ENCODE measurements at places on chromosomes 1 and 21.

GRCh38 chr1:99497690-99498089 lies 148.2 kb upstream of the PALMD start:
- no peak for DNase-seq

GRCh38 chr1:2641381-2642130 lies 8.7 kb upstream of the MMEL1 start:
- DNase-seq = no peak

DNA sequence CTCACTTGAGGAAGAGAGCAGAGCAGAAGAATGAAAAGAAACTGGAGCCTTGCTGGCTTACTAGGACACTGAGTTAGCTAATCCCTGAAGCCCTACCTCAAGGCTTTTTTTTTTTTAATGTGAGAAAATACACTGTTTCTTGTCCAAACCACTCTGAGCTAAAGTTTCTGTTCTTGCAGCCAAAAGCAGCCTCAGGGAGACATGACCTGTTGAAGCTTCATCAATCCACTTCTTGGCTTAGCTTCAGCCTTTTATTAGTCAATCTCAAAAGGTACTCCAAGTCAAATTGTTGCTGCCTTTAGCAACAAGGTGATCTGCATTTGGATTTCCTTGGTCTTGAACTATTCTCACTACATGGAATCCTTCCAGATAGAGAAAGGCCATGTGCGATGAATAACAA lies 33.7 kb downstream of the CCDC185 start:
- DNase-seq = no peak

DNA sequence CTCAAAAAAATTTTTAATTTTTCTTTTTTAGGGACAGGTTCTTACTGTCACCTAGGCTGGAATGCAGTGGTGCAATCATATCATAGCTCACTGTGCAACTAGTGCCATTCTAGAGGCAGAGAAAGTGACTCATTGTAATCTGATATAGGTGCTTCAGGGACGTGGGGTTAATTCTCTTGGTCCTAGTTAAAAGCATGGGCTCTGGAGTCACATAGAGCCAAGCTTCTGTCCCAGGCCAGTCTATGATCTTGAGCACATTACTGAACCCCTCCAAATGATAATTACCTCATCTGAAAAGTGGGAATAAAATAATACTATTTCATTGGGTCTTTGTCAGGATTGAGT lies 1.1 kb upstream of the ADIPOR1 start:
- DNase-seq = no peak

DNA sequence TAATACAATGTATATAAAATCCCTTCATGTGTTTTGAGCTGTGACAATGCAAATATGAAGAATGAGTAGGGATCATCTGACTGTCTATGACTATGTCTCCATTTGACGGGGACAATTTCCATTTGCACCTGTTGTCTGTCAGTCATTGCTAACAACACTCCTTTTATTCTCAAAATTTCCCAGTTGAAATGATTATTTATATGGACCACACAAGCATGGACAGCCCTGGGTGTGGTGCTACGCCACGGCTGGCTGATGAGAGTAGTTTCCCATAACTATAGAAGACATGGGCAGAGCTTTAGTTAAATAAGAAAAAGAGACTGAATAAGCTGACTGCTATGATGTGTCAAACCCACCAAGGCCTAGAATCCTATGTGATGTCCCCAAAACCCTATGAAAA lies 135.8 kb downstream of the MAP3K21 start:
- DNase-seq = no peak

DNA sequence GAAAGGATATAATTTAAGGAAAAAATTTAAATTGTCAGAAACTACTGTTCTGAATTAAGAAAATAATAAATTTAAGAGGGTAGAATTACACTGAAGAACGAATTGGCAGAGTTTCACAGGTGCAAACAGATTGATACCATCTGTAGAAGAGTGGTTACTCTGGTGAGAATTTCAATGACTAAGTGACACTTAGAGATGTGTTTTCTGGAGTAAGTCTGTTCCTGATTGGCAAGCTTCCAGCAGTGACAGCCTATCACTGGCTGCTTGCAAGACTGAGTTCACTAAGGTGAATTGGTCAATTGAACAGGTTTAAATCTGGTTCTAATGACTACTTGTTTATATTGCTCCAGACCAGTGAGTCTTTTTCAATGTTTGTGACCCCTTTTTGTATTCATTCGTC lies 838.2 kb upstream of the RGS18 start:
- DNase-seq = no peak

- peak; percentile 76 for DNase-seq
Observed at GRCh38 chr1:163069142-163069541, at the start of gene RGS4. TSS of gene RGS4 (plus strand) at chr1:163069361. CDS start at chr1:163069485, 124 bp downstream.

GRCh38 chr1:195733826-195734225 lies 874.4 kb downstream of the KCNT2 start:
- DNase-seq = no peak

DNA sequence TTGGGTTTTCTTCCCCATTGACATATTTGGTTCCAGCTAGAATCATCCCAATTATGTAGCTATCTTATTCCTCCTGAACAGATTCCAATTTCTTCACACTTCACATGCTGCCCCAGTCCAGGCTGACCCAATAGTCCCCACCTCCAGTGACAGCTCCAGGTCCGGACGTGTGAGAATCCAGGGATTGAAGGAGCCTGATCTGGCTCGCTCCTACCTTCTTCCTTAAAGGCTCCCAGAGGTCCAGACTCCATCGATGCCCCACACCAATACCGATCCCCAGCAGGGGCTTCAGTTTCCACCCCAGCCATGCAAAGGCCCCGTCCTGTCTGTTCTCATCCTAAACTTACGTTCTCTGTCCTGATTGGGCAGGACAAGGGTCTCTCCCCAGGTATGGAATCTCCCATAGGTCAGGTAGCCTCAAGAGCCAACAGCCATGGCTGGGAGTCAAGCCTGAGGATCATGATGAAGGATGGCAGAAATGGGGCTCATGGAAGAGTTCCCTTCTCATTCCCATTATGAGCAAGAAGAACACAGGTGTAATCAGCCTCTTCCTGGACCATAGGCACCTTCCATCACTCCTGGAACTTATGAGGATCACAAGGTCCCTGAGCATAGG lies 20.4 kb upstream of the SLAMF9 start:
- DNase-seq = no peak

- peak; percentile 62 for DNase-seq
Observed at GRCh38 chr1:56578963-56579875, at the start of gene PLPP3. TSS of gene PLPP3 (minus strand) at chr1:56579563. CDS start at chr1:56579016, 547 bp downstream.

DNA sequence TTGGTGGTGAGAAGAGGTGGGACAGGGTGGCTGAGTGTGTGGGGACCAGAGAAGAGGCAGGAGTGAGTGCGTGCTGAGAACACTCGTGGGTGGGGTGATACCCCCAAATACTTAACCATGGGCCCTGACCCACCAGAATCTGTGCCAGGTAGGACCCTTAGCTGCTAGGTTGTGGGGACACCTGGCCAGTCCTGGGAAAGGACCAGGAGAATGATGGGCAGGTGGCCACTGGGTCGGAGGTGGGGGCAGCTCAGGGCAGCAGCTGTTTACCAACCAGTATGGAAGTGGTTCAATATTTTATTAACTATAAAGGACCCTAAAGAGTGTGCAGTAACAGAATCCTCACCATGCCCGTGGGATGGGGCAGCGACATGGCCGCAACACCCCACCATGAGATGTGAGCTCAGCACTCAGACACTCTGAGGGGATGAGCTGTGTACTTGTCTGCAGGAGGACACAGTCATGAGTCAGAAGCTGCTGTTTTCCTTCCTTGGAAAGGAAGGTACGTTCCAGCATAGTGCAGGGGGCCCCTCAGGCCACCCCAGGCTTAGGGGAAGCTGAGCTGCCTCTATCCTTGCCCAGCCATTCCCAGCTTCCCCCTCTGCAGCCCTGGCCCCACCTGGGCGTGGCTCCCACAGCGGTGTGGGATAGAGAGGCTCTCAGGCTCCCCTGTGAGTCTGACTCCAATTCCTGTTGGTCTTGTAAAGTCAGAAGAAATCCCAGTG lies 25.4 kb downstream of the TEX35 start:
- DNase-seq = no peak

DNA sequence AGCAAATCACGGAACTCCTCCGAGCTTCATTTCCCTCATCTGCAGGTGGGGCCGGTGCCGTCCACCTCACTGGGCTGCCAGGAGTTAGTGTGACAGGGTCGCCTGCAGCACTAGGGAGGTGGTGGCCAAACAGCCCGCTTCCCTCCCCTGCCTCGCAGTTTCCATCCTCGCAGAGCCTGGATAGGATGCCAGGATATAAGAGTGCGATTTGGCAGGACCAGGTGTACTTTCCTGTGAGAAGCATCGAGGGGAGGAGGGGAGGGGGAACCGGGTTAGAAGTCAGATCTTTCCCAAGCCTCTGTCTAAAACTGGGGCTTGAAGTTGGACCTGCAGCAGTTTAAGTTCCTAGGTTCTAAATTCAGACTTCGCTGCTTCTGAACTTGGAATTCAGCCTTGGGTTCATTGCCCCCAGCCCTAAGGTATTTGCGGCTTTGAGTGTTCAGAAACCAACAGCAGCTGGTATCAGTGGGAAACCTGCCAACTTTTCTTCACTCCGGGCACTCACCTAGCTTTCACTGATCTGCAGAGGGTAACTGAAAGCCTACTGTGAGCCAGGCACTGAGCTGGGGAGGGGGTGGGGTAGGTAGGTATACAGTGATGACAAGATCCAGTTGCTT lies 1.7 kb upstream of the JUN start:
- DNase-seq = peak; percentile 73

DNA sequence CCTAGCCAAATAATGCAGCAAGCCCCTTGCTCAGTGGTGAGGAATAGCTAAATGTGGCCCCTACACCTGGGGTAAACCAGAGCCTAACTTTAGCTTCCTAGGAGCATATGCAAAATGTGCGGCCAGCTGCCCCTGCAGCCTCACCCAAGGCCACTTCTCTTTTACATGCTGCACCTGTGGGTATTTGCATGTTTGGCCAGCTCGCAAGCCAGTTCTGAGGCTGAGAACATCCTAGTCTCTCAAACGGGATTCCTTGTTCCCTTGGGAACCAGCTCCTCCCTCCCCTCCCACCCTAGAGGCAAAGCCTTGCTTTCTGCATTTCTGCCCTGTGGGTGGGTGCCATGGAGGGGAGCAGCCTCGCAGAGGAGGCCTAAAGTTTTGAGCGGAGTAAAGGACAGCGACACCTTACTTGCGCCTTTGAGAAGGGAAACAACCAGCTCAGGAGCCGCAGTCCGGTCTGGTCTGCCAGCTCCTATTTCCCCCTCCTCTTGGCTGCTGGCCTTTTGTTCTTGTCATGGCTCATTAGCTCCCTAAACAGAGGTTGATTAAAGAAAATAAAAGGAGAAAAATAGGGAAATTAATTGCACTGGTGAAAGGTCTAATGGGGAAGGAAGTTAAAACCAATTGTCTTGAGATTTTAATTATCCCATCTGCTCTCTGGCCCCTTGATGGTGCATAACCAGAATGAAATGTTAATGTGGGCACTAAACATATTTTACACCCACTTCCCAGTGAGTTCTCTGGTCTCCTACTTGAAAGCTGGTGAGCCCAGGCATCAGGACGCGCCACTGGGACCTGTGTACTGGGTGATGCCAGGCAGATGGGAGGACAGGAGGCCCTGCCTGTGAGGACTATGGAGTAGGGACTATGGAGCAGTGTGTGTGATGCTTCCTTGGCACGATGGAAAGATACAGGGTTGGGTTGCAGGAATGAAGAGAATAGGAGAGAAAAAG lies 68.7 kb downstream of the TEX35 start:
- no peak for DNase-seq

- no peak for DNase-seq
Observed at GRCh38 chr21:33855190-33855589, 60.4 kb downstream of the ATP5PO start.

- peak; percentile 27 for DNase-seq
Observed at GRCh38 chr1:31955917-31956736, 18.0 kb upstream of the PTP4A2 start.

DNA sequence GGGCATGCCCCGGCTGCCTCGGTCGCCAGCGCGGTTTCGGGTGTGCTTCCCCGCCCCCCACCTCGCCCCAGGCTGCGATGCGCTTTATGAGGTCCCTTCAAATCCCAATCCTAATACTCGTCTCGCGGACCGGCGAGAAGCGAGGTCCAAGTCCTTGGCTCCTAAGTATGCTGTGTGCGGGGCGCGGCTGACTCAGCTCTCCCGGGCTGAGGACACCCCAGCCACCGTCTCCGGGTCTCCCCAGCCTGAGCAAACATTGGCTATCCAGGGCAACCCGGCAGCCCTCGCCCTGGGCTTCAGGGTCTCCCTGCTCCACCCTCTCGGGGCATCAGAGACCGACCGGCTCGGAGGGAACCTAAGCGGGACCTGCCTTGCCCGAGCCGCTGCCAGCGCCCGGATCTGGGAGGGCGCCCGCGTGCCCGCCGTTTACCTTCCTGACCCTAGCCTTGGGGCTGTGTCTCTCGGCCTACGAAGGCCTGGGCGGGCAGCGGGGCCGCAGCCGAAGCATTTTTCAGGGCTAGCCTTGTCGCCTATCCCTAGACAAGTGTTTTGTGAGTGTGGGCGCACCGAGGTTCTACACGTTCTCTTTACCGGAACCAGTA lies 1.2 kb downstream of the ITPKB start:
- peak; percentile 71 for DNase-seq

DNA sequence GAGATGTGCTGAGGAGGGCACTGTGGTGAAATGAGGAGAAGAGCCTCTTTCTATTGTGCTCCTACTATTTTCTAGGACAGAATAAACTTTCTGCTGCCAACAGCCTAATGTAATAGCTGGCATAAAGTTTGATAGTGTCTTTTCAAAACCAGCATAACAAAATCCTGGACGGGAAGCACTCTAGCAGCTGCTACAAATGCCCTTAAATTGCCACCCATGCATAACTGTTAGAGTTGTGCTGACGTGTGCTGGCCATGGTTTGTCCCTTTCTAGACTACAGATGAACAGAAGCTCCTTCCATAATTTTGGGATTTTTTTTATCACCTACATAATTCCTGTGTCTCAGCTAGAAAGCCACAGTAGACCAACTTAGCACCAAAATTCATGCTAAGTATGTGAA lies 88.5 kb upstream of the DEPDC1 start:
- DNase-seq = peak; percentile 9

GRCh38 chr1:230816018-230816417 lies 52.3 kb downstream of the C1orf198 start:
- DNase-seq = no peak

DNA sequence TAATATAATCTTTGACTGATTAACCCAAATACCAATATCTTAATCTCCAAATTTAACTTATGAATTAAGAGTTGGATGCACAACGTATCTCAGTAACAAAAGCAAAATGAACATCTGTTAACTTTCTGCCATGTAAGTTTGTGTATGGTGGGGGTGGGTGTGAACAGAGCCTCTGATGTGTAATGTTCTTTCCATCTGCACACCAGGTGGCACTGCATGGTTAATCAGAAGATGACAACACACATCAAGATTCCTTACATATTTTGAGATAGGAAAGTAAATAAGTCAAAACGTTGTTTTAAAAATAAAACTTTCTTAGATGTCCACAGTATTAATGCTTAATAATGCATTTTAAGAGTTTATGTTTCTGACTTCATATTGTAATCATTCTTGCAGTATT lies 251.9 kb downstream of the DPYD start:
- DNase-seq = peak; percentile 12

DNA sequence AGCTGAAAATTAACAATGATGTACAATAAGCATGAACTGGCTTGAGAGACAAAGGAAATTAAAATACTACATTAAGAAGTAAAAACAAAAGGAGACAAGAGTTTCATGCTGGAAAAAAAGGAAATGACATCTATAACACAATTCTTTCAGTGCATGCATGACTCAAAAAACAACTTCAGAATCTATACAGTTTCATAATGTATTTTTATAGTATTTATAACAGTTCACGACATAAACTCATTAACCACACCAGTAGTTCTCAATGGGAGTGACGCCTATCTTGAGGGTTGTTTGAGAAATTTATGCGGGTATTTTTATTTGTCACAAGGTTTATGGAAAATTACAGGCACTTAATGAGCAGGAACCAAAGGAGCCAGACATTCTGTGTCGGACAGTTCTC lies 168.5 kb downstream of the SMYD3 start:
- no peak for DNase-seq

- no peak for DNase-seq
Observed at GRCh38 chr1:234611225-234611846, 1.4 kb upstream of the IRF2BP2 start.

Data from occipital lobe (tissue), 3 donors.